ENCODE measurements at places on chromosomes 12 and 14. TPM values are rescaled to one million over a fixed set of nuclear protein-coding genes. Genes with fewer than 3 reads are reported as not detected.

VDR gene
- 19.6 TPM for total RNA-seq

INHBC gene
- not detected for total RNA-seq

GAS2L3 gene
- 27.8 TPM for total RNA-seq

OR4E2 gene
- total RNA-seq = not detected

SYNDIG1L gene
- not detected for total RNA-seq

GDF11 gene
- 7.1 TPM for total RNA-seq

HCAR1 gene
- 4.7 TPM for total RNA-seq

KLRD1 gene
- total RNA-seq = 0.06 TPM

LBHD2 gene
- total RNA-seq = not detected

Measured in PC-3 (cell line).